ENCODE measurements at places on chromosomes 2 and 18.

GRCh38 chr2:57962861-57963260 lies 83.7 kb upstream of the VRK2 start:
- DNase-seq, result no peak

DNA sequence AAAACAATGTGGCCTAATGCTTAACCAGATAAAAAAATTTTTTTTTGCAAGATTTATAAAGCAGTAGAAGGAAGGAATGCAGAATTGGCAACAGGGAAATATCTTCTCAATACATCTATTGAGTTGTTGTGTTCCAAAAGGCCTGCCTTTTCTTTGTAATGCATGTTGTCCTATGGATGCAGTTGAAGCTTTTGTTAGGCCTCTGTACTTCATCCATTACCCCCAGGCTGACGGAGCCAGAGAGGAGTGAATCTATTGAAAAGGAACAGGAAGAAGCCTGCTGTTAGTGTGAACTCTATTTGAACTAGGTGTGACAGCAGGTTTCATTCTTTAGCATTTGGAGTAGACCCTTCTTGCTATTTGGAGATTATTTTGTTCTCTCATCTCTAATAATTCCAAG lies 56.5 kb downstream of the MTX2 start:
- DNase-seq, result no peak

DNA sequence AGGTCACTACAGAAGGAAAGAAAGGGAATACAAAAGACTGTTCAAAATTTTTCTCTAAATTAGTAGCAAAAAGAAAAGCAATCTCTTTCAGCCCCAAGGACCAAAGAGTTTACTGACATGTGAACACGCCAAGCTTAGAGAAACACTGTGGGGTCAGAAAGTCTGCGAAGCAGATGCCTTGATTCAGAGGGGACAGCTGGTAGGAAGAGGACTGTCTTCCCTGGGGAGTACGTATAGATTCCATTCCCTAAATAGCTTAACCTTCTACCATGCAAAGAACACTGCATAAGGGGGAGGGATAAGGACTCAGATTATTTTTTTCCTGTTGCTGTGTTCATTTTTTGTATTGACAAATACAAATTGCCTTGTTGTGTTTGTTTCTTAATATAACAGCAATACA lies 96.1 kb downstream of the IRS1 start:
- DNase-seq, result no peak

DNA sequence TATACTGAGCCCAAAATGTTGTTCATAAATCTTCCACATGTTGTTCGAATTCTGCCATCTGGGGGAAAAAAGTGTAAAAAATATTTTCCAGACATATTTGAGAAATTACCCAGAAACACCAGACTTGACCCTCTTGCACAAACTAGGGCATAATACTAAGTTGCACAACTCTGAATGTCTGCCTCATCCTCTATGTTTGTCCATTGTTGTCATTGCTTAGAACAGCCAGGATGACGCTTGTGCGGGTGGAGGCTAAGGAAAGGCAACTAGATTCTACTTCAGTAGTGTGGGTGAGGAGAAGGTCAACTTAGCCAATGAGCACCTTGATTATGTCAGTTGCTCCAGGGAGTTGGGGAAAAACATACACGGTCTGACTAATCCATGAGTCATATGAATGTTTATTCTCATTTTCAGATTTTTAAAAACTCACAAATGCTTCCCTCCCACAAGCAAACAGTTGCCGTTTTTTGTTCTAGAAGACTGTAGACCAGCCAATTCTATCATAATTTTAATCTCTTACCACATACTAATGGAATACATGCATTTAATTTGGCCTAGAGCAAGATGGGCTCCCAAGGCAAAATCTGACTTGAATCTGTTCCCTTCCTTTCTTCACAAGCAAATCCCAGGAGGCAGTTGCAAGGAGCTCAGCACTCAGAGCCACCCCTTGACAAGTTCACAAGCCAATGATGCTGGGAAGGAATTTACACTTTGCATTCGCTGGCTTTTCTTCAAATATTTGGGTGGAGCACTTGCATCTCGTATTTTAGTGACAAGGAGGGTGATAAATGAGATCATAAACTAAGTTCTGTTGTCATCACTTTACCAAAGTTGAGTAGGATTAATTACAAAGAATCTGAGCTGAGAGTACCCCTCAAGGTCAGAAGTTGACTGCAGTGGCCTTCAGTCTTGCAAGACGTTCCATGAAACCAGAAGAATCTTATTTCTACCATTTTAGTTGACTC lies 163.2 kb upstream of the TWIST2 start:
- no peak for DNase-seq

DNA sequence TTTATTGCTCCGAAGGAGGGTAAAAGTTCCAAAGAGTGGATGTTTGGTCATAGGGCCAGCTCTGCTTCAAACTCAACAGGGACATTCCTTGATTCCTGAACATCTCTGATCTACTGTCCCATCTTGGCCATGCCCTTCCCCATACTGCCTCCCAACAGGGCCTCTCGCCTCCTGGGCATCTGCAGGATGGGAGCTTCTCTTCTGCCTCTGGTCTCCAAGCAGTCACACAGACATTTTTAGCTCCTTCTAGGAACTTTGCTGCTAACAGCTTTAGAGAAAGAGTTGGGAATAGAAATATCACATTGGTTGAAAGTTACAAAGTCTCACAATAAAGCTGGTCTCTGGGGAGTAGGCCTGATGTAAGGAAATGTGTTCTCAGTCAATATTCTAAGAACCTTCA lies 9.4 kb upstream of the DGUOK start:
- no peak for DNase-seq

DNA sequence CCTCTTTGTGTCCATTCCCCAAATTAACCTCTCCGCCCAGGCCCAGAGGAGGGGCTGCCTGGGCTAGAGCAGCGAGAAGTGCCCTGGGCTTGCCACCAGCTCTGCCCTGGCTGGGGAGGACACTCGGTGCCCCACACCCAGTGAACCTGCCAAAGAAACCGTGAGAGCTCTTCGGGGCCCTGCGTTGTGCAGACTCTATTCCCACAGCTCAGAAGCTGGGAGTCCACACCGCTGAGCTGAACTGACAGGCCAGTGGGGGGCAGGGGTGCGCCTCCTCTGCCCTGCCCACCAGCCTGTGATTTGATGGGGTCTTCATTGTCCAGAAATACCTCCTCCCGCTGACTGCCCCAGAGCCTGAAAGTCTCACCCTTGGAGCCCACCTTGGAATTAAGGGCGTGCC lies 13.5 kb downstream of the KHK start:
- no peak for DNase-seq

Data from activated T-cell treated with anti-CD3 and anti-CD28 coated beads for 48 hours (primary cell).